RWPE1 (cell line): ENCODE measurements at places on chromosomes 12 and 14.

GRCh38 chr14:36522347-36522971 lies 2.4 kb upstream of the NKX2-1 start:
- DNase-seq, result no peak

DNA sequence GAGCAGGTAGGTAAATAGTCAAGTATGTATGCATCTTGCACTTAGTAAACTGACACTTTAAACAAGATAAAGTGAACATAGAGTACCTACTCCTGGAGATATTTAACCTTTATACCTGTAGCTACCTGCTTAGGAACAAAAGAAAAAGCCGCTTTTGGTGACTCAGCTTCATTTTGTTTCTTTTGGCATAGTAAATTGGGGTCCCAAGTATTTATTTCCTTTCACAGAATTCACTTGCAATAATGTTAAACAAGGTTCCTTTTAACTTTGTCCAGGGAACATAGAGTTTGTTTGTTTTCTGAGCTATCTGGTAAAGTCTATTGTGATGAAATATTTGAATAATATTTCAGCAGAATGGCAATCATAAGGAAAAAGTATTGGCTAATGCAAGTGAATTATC lies 20.0 kb downstream of the SLCO1B3 start:
- DNase-seq, result no peak

- DNase-seq, result no peak
Measured at GRCh38 chr12:94421868-94422740, 37.6 kb downstream of the CEP83 start.

- no peak for DNase-seq
Measured at GRCh38 chr12:21828136-21828775, 53.8 kb upstream of the KCNJ8 start.

- no peak for DNase-seq
Measured at GRCh38 chr14:94387051-94388026, 1.1 kb downstream of the SERPINA1 start.

DNA sequence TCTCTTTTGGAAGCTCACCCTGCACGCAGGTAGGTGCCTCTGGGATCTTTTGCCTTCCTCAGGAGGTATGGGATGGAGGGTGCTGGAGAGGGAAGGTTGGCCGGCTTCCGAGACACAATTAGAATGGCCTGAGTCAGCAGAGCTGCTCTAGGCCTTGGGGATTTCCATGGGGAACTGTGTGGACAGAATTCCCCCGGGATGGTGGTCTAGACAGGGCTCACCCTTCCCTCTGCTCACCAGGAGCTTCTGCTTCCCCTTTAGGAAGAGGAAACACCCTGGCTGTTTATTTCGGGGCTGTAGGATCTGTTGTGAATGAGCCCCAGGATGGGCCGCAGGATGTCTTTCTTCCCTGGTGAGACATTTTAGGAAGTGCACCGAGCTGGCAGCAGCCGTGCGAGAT lies 43.7 kb upstream of the TMED10 start:
- no peak for DNase-seq

DNA sequence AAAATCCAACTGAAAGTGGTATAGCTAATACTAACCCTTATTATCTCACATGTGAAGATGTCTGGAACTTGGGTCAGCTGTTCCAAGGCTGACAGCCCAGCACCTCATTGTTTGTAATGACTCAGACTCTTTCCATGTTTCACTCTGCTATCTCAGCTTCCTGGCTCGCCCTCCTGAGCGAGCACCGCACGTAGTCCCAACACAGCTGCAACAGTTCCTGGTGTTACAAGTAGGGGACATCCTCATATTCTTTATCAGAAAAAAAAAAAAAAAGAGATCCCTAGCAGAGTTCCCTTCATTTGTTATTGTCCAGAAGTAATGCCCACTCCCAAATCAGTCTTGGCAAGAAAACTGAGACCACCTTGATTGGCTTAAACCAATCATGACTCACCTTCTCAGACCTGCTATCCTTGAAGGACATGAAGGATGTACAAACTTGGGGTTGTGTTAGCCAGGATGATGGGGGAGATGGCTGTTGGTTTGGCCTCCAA lies 92.5 kb downstream of the ADCK1 start:
- DNase-seq, result no peak
